Stimulated activated CD8-positive, alpha-beta memory T cell treated with anti-CD3 and anti-CD28 coated beads, Interleukin-4, amount 100 ng/mL, for 4 hours (primary cell): ENCODE measurements at places on chromosomes 7 and 10.

DNA sequence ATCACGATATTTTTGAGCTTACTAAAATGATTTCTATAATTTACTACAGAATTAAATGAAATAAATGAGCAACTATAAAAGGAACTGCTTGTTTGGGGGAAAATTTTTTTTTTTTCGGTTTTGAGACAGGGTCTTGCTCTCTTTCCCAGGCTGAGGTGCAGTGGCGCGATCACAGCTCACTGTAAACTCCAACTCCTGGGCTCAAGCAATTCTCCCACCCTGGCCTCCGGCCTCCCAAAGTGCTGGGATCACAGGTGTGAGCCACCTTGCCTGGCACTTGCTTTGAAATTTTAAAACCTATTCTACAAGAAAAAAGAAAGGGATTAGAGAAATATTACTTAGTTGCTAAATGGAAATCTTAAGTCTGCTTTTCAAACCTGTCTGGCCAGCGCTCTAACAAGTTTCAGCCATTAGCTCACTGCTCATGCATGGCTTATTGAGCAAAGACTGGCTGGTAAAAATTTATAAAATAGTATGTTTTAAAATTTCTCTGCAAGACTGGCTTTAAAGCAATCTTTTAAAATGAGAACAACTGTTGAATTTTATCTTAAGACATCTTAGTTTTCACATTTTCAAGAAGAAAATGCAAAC lies 144.0 kb downstream of the ATE1 start:
- DNase-seq: no peak

- no peak for DNase-seq
Observed at GRCh38 chr10:35910234-35910633, 268.1 kb upstream of the FZD8 start.

DNA sequence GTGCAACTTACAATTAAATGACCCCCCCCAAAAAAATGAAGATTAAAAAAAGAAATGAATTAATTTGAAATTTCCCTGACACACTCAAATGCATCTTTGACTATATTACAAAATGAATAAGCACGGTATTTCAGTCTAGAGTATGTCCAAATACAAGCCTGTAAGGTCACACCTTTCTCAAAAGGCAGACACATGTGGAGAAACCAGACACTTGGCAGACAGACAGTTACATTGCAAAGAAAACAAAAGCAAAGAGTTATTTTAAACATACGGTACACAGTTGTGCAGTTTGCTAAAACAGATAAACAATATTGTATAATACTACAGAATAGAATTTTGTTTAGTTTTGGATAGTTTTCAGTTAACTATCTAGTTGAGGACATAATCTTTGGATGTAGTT lies 153.0 kb downstream of the ATE1 start:
- DNase-seq: no peak

- DNase-seq: no peak
Observed at GRCh38 chr7:121372376-121373010, 23.6 kb downstream of the FAM3C start.

- no peak for DNase-seq
Observed at GRCh38 chr10:130787243-130787642, 524.3 kb downstream of the TCERG1L start.

GRCh38 chr10:71472466-71472865 lies 75.7 kb downstream of the CDH23 start:
- no peak for DNase-seq

GRCh38 chr7:91169830-91170191 lies 94.4 kb upstream of the FZD1 start:
- DNase-seq: no peak

DNA sequence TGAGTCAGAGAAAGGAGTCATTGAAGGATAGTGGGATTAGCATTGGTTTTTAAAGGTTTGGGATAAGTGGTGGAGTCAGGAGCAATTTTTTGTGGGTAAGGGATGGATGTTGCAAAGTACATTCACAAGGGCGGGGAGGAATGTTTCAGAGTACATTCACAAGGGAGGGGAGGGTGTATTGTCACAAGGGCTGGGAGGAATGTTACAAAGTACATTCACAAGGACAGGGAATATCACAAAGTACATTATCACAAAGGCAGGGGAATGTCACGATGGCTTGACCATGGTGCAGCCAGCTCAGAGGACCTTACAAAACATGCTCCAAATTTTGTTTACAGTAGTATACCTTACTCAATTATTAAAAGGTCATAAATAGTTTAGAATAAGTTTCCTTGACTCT lies 30.3 kb downstream of the C1GALT1 start:
- no peak for DNase-seq

GRCh38 chr10:130786365-130786966 lies 525.1 kb downstream of the TCERG1L start:
- DNase-seq: no peak

DNA sequence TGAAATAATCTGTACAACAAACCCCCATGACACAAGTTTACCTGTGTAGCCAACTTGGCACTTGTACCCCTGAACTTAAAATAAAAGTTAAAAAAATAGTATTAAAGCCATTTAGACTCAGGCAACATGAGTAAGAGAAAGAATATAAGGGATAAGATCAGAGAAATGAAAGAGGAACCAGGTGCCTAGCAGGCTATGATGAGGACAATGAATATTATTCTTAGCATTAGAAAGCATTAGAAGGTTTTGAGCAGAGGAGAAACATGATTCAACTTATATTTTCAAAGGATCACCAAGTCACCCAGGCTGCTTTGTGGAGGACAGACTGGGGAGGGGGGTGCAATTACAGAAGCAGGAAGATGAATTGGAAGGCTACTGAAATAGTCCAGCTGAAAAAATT lies 48.1 kb upstream of the TES start:
- DNase-seq: no peak

DNA sequence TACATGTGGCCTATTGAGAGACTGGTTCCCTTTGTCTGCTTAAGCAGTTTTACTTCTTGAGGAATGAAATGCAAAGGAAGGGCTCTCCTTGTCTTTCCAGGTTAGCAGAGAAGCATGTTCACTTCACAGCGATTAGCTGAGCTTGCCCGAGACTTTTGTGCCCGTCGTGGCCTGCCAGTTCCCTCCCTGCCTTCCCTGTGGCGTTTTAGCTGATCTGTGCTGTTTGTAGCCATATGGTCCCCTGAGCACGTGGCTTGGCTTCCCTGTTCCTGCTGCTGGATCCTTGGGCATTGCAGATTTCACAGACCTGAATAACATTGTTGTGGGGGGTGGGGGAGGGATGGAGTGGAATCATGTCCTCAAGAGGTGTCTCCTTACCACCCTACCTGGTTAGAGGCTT lies 61.8 kb downstream of the SND1 start:
- no peak for DNase-seq

GRCh38 chr7:13153266-13153665 lies 465.8 kb downstream of the ARL4A start:
- no peak for DNase-seq

- no peak for DNase-seq
Observed at GRCh38 chr10:33396279-33396678, 61.8 kb upstream of the NRP1 start.

DNA sequence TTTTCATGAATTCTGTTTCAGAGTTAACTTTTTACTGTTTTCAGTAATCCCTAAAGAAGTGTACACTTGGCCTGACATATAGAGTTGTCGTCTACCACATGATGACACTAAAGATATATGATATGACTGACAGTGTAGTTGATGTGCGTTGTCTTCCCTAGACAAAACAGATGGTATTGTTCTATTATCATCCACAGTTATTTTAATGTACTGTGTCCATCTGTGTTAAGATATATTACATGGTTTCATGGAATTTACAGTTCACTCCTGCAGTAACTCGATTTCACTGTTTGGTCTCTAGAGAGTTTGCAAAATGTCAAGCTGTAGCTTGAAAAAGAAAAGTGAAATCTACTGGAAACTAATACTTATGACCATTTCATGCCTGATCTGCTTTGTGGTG lies 18.1 kb downstream of the FOXP2 start:
- DNase-seq: no peak

GRCh38 chr7:73811760-73812168 lies 19.0 kb upstream of the CLDN4 start:
- no peak for DNase-seq

DNA sequence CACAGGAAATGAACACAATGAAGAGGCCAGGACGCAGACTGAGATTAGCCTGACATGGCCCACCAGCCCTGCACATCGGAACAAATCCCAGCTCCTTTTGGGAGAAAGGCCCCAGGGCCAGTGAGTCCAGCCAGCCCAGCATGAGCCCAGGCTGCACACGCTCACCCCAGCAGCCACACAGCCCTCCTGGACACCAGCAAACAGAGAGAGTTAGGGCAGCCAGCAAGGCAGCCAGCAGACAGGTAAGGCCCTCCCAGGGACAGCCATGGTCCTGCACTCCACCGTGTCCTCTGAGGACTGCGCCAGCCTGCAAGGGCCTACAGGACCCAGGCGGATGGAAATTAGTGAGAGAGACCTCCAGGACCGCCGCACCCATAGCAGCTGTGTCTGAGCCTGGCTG lies 8.1 kb upstream of the GRID1 start:
- DNase-seq: no peak

GRCh38 chr10:123860209-123860608 lies 31.4 kb downstream of the CPXM2 start:
- DNase-seq: no peak

DNA sequence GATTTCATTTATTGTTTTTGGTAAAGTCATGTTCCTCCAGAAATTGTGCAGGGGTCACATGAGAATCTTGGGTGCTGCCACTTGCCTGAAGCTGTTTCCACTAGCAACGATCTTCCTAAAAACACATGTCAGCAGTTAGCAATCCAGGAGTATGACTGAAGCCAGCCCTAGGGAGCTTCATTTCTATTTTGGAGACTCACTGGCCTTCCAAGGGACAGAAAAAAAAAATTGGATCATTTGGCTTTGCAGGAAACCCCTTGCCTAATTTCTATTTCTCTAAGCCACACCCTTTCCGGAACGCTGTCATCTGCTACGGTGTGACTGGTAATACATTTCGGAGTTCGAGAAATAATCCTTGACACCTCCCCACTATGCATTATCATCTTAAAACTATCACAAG lies 204.7 kb downstream of the TAX1BP1 start:
- no peak for DNase-seq

DNA sequence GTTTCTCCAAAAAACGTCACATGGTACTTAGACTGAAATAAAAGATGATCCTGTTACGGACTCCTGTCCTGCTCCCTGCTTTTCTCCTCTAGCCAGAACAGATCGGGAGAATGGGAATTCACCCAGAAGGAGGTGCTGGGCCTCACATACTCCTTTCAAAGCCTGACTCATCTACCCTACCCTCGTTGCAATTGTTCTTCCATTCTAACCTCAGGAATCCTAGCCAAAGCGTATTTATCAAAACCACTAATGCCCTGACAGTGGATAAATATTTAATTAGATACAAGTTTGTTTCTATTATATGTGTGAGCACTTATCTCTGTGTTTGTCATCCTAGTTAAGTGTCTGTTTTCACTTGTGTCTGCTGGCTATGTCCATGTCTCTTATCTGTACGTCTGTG lies 21.7 kb downstream of the ZCWPW1 start:
- DNase-seq: no peak

DNA sequence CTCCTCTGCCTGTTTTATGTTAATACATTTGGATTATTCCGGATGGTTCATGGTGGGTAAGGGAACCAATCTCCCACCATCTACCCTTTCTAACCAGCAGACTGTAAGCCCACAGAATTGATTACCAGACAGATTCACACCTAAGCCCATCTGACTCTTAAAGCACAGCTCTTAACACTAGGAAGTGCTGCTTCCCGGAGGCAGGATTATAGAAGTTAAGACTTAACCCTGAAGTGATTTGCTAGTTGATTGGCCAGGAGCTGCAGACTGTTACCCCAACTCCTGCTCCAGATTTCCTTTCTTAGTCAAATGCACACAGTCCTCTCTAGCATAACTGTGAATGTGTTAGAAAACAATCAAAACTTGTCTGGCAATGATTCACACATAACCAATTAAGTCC lies 221.7 kb downstream of the CDK14 start:
- no peak for DNase-seq

DNA sequence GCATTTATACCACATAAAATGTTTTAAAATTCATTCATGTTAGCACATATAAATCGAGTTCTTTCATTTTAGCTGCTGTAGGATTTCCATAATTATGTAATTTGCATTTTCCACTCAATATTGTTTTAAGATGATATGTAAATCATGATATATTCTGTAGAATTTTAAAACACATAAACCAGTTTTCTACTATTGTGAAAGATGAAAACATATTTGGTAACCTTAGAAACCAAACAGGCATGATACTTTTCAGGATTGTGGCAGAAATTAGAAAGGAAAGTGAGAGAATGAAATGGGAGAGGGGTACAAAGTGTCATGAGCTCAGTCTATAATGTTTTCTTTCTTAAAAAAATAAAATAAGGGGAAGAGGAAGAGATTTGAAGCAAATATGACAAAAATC lies 269.3 kb downstream of the PPP1R3A start:
- DNase-seq: no peak

GRCh38 chr10:29694121-29694520 lies 59.4 kb upstream of the SVIL start:
- no peak for DNase-seq

DNA sequence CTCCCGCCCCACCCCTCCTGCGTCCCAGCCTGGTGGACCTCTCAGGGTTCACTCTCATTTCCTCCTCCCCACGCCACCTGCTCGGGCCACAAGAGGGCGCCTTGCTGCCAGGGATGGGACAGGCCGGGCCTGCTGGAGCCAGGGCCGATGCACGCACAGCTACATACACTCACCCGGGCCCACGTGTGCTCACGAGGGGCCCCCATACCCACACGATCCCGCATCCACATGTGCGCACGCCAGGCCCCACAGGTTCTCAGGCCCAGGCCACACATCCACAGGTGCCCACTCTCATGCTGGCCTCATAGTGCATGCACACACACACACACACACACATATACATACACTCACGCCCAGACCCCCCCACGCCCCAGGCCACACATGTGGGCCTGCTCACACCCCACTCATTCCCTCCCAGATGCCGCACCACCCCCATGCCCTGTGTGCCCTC lies 68.6 kb downstream of the LHPP start:
- peak; percentile 63 for DNase-seq

DNA sequence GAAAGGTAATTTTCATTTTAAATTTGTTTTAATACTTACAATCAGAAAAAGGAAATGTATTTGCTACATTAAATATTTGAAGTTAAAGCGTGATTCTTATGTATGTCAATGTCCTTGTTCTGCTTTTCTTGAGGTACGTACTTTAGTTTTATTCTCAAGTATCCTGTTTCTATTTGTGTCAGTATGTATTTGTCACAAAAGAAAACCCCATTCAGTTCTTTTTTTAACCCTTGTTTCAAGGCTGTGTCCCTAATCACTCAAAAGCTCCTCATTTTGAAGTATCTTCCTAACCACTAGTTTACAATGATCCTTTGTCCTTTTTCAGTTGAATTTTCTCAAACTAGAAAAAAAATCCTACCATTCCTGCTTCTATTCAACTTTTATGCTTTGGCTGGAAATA lies 25.2 kb downstream of the NHLRC2 start:
- no peak for DNase-seq

DNA sequence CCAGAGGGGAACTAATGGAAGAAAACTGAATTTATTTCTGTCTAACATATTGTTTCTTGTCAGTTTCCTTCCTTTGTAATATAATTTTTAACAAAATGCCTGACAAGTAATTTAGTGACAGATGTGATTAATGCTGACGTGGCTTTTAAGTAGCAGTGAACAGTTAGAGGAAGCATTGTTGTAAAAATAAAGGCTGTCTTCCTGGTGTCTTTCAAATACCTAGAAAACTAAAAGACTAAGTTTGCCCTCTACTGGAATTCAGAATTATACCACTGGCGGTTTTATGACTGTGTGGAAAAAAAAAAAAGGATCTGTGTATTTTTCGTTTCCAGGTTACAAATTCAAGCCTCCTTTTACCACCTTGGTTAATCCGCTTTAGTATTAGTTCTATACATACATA lies 217.1 kb upstream of the DPP6 start:
- no peak for DNase-seq
